Adipocyte (in vitro differentiated cells): ENCODE measurements at places on chromosomes 11 and 22.
A peak's percentile ranks its signal among the peaks of the same experiment; 100 is the strongest.

GRCh38 chr22:50320116-50320515 is 6.7 kb downstream of the DENND6B start:
- no peak for DNase-seq

GRCh38 chr11:63933459-63933858 is 5.3 kb upstream of the NAA40 start:
- DNase-seq, result no peak

GRCh38 chr11:72673943-72674828 is at the start of gene PDE2A:
PDE2A (minus strand) TSS chr11:72674422; CDS start chr11:72674207, 215 bp downstream.
- no peak for DNase-seq

DNA sequence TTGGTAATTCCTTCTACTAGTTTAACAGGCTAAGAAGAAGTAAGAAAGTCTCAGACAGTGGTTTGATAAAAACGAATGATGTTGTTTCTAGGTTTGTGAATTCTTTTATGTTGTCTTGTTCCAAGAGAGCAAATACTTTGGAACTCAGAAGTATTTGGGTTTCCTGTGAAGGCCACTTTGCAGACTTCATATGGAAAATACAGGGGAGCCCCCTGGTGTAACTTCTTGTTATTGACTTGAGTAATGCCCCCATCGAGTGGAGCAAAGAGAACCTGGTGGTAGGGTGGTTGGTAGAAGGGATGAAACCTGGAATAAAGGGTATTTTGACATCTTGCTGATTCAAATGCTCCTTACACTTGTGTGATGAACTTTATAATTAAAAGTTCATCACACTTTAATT is 40.0 kb upstream of the PTH start:
- no peak for DNase-seq

DNA sequence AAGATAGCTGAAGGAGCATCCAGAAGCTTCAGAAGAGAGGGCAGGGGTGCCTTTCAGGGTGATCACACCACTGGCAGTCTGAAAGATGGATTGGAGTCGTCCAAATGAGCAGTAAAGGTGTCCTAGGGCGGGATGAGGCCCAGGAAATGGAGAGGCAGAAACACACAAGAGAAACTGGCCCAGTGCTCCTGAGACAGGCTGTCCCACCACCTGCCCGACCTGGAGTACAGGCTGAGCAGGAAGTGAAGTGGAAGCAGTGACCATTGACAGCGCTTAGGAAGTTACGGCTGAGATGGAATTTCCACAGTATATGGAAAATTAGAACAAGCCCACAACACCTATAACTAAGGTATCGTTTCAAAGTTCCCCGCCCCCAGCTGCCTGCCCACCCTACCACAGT is 16.1 kb downstream of the EIF3F start:
- no peak for DNase-seq

GRCh38 chr11:1876361-1877063 is 15.2 kb downstream of the PRR33 start:
- peak; percentile 79 for DNase-seq
